DMS79 treated with DMSO at 0.1 percent for 48 hours (cell line): ENCODE measurements at places on chromosomes 11 and 22.

GRCh38 chr22:23847991-23848864, 9.4 kb upstream of the DERL3 start:
- no peak for DNase-seq

DNA sequence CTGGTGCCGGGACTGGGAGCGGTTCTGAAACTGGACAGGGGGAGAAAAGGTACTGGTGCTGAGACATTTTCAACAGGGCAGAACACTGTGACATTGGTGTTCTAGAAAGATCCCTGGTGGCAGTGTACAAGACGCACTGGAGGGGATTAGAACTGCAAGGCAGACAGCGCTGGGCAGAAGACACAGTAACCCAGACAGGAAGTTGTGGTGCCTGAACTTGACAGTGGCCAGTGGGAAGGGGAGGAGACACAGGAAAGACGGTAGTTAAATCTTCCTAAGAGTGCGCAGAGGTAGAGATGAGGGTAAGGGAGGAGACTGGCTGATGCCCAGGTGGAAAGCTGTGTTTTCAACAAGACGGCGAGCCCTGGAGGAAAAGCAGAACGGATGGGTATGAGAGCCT, 24.5 kb downstream of the FAM227A start:
- no peak for DNase-seq

DNA sequence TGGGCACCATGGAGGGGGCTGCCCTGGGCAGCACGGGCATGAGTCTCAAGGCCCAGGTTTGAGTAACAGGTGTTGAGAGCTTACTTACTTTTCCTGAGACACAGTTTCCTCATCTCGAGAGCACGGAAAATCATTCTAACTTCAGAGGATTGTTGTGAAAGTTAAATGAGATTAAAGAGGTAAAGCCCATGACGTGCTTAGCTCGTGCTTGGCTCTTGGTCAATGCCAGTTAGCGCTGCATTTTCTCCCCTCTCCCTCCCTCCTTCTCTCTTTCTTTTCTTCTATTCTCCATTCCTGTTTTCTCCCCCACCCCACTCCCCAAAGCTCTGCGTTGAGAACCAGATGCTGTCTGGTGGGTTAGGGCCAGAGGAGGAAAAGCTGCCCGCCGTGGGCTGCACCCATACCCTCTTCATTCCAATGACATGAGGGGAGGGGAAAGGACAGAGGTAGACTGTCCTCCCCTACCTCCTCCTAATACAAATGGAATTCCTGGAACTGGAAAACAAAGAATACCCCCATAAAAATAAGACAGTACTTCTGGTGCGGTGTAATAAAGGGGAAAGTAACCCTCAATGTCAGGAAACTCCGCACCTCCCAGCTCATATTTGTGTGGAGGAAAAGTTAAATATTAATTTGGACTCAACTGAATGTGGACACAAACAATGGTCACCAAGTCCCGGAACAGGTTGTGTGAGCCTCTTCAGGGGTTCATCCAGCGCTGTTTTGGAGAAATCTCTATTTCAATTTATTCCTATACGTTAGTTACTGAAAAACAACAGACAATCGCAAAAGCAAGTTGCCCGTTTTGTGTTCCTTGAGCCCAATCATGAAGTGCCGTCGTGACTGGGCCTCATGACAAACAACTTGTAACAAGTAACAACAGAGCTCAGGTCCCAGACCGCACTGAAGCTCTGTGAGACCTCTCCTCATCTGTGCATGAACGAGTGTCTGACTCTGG, 54.8 kb upstream of the B3GAT1 start:
- no peak for DNase-seq

DNA sequence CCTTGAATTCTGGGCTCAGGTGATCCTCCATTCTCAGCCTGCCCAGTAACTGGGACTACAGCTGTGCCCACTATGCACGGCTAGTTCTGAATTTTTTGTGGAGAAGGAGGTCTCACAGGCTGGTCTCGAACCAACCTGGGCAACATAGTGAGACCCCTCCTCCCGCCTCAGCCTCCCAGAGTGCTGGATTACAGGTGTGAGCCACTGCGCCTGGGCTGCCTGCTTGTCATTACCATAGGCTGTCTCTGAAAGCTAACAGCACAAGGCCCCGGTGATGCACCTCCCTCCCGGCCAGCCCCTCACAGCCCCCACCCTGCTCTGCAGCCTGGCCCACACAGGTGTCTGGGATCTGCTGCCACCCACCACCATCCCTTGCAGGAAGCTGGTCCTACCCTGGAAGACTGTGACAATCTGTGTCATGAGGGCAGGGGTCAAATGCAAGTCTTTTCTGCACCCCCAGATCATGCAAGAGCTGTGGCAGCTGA, 82.4 kb downstream of the DGCR2 start:
- no peak for DNase-seq

DNA sequence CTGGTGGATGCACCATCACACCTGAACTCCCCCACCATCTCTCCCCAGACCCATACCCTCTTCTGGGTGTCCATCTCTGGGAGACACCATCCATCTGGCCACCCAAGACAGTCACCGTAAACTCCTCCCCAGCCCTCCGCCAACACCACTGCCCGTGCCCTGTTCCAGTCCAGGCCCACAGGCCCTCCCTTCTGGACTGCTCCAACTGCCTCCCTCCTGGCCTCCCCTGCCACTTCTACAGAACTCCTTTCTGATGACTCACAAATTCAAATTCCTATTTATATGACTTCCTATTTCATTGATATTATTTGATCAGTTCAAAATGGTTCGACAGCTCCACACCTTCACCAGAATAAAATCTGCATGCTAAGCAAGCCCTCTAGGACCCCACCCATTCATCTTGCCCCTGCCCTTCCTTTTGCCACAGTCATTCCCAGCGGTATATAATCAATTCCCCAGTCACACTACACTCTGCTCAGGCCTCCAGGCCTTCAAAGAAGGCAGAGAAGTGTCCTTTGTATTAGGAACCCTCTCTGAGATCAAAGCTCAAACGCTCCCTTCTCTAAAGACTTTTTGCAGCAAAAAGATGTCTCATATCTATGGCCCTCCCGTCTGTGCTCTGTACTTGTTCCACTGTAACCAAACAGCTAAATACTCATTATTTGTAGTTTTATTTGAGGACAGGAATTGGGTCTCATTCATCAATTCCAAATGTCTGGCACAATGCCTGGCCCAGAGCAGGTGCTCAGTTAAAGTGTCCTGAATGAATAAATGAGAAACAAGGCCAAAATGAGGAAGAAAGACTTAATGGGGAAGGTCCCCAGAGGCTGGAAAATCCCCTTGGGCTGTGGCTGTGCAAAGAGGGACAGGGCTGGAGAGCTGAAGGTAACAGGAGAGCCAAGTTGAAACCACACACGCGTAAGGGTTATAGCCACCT, 29.0 kb downstream of the MYH9 start:
- DNase-seq = no peak

DNA sequence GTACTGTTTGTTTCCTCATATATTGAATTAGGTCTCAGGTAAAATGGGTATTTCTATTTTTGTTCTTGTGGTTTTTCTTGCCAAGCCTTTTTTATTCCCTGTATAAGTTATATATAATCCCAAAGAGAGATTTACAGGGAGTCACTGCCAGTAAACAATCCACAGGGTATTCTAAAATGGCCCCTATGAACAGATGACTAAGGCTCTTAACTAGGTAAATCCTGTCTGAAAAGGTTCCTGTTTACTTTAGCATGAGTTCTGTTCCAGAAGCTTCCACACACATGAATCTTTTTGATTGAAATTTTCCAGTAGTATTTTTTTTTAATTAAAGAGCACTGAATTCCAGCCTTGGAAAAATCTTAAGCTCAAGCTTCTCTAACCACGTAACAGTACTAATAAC, 552.8 kb upstream of the CCDC179 start:
- DNase-seq = no peak
